ENCODE measurements at places on chromosomes 2 and 18. TPM values are rescaled to one million over a fixed set of nuclear protein-coding genes. Genes with fewer than 3 reads are reported as not detected.

The ABCB11 gene
- total RNA-seq, result not detected

The GCG gene
- total RNA-seq, result not detected

The PFN4 gene
- total RNA-seq, result 0.42 TPM

The GRB14 gene
- total RNA-seq, result 0.30 TPM

The C2orf66 gene
- total RNA-seq, result 0.28 TPM

The DAPL1 gene
- total RNA-seq, result not detected

The TAF4B gene
- total RNA-seq, result 1.5 TPM

The AKAIN1 gene
- total RNA-seq, result not detected

The TBR1 gene
- total RNA-seq, result under 0.01 TPM

All from smooth muscle cell of the umbilical artery (primary cell).